ENCODE measurements at places on chromosomes 4 and X. TPM values are rescaled to one million over a fixed set of nuclear protein-coding genes. Genes with fewer than 3 reads are reported as not detected.
A peak's percentile ranks its signal among the peaks of the same experiment; 100 is the strongest.

GRCh38 chr4:7547368-7548040 lies 112.8 kb upstream of the PSAPL1 start:
- H3K27ac ChIP-seq, result peak overlapping the region; percentile 48
- no peaks in the 10 kb centered on the region for H3K4me1 ChIP-seq
- H3K36me3 ChIP-seq, result peaks cover under 1% of the 10 kb centered on the region
- peaks cover 8% of the 10 kb centered on the region for H3K27me3 ChIP-seq

- DNase-seq, result no peak
- no peak overlapping the region for H3K27ac ChIP-seq
- no peaks in the 10 kb centered on the region for H3K27me3 ChIP-seq
- H3K4me3 ChIP-seq, result no peak overlapping the region
- peaks cover 5% of the 10 kb centered on the region for H3K4me1 ChIP-seq
- H3K36me3 ChIP-seq, result no peaks in the 10 kb centered on the region
Measured at GRCh38 chrX:133495464-133496391, 80.4 kb upstream of the GPC4 start.

DNA sequence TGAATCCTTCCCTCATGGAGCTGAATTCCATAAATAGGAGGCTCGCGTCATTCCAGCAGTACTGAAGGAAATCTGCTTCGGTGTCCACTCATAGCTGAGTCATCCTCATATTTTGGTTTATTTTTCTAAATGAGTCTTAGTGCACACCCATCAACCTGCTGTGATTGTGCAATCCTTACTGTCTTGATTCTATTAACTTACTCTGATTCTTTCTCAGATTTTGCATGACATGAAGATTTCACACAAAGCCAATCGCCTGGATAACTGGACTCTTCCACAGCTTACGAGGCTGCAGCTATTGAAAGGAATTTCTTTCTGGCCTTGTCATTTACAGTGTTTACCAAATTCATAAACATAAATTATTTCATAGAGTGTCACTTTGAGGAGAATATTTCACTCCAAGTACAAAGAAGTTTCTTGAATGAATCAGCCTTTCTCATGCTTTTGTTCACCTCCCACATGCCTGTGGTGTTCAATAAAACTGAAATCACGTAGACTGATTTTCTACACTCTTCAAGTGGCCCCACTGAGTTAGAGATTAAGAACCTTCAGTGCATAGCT lies 207.6 kb upstream of the SLITRK2 start:
- H3K4me1 ChIP-seq, result no peaks in the 10 kb centered on the region
- no peaks in the 10 kb centered on the region for H3K27me3 ChIP-seq
- no peaks in the 10 kb centered on the region for H3K36me3 ChIP-seq
- no peak overlapping the region for H3K27ac ChIP-seq

GRCh38 chr4:10140866-10141759 lies 24.5 kb upstream of the WDR1 start:
- H3K36me3 ChIP-seq, result no peaks in the 10 kb centered on the region
- no peak for DNase-seq
- H3K27ac ChIP-seq, result no peak overlapping the region
- H3K4me1 ChIP-seq, result no peaks in the 10 kb centered on the region

DNA sequence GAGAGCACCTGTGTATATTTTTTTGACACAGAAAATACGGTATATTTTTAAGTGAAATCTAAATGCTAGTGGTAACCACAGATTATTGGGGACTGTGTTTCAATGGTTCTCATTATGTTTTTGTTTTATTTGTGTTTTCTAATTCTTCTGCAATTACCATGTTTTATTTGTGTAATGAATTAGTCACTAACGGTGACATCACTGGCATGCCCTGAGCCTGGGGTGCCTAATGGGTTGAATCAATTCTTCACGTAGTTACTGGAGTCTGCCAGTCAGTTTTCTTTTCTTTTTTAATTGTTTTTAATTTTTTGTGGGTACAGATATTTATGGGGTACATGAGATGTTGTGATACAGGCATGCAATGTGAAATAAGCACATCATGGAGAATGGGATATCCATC lies 168.8 kb downstream of the RELL1 start:
- no peaks in the 10 kb centered on the region for H3K4me1 ChIP-seq
- no peak overlapping the region for H3K27ac ChIP-seq
- H3K27me3 ChIP-seq, result no peaks in the 10 kb centered on the region
- H3K36me3 ChIP-seq, result no peaks in the 10 kb centered on the region
- no peak overlapping the region for H3K4me3 ChIP-seq
- DNase-seq, result no peak

DNA sequence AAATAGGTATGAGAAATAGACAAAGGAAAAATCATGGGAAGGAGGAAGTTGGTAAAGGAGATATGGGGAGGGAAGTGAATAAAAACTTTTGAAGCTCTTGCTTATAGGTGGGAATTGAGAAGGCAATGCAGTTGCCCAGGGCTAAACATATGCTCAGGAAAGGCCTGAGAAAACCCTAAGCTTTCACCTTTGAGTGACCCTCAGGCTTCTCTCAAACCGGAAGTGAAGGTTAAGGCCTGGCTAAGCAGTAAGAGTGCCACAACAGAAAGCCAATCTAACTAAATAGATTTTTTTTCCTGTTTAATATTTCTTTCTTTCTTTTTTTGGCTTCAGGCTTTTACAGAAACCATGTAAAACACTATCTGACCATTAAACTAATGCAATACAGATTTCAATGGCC lies 69.5 kb upstream of the GABRA3 start:
- H3K36me3 ChIP-seq, result no peaks in the 10 kb centered on the region
- H3K27me3 ChIP-seq, result no peaks in the 10 kb centered on the region
- DNase-seq, result no peak

DMD gene
- total RNA-seq, result 5.5 TPM

CT83 gene
- not detected for total RNA-seq

LNX1 gene
- total RNA-seq, result 25.7 TPM
